ENCODE measurements at places on chromosomes 2 and 18. TPM values are rescaled to one million over a fixed set of nuclear protein-coding genes. Genes with fewer than 3 reads are reported as not detected.

STK39 gene
- total RNA-seq: 37.7 TPM

- no peak for DNase-seq
Measured at GRCh38 chr2:21067125-21067524, 23.3 kb upstream of the APOB start.

GRCh38 chr2:15201009-15201408, 360.1 kb downstream of the NBAS start:
- no peak for DNase-seq

- DNase-seq: no peak
Measured at GRCh38 chr2:199612509-199613130, 154.9 kb upstream of the SATB2 start.

GRCh38 chr2:238247841-238248453, 8.1 kb upstream of the HES6 start:
- DNase-seq: no peak

EIF4E2 gene
- 63.3 TPM for total RNA-seq

MC5R gene
- not detected for total RNA-seq

RBKS gene
- 1.3 TPM for total RNA-seq

PDCD1 gene
- not detected for total RNA-seq

Measured in urinary bladder (tissue), 4 donors.